Central memory CD8-positive, alpha-beta T cell (primary cell): ENCODE measurements at places on chromosomes 2 and 18.

- H3K4me1 ChIP-seq = no peaks in the 10 kb centered on the region
- no peaks in the 10 kb centered on the region for H3K27me3 ChIP-seq
- H3K36me3 ChIP-seq = no peaks in the 10 kb centered on the region
- no peak overlapping the region for H3K4me3 ChIP-seq
These were observed 407.1 kb downstream of the CDH19 start for GRCh38 chr18:66196805-66197204.

- H3K4me3 ChIP-seq = no peak overlapping the region
- no peak for DNase-seq
- peaks cover 6% of the 10 kb centered on the region for H3K4me1 ChIP-seq
- no peaks in the 10 kb centered on the region for H3K27me3 ChIP-seq
These were observed 114.5 kb upstream of the STPG4 start for GRCh38 chr2:47269316-47270232.

DNA sequence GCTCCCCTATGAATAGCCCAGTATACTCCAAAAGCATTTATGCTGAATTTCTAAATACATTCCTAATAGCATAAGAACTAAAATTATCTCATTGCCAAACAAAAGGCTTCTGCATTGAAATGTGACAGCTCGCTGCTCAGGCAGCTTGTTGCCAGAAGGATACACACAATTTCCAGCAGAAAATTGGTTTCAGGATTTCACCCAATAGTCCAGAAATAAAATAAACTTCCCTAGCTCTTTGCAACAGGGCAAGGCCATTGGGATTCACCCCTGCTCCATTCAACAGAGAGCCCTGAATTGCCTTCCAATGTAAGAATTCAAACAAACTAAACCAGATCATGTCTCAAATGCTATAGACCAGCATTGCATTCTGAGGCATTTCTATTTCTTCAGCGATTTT, 70.7 kb downstream of the RBM43 start:
- H3K27me3 ChIP-seq = peaks cover 6% of the 10 kb centered on the region
- no peak for DNase-seq
- no peaks in the 10 kb centered on the region for H3K4me1 ChIP-seq
- H3K27ac ChIP-seq = no peak overlapping the region

DNA sequence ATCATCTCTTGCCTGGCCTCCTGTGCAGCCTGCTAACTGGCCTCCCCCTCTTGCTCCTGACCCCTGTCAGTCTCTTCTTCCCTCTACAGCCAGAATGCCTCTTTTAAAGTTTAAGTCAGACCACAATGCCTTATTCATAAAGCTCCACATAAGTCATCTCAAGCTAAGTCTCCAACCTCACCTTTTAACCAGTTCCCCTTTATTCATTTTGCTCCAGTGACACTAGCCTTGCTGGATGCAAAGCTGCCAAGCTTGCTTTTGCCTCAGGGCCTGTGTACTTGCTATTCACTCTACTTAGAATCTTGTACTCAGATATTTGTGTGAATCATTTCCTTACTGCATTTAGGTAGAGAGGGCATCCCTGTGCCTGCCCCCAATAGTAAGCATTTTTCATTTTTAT, 180.9 kb downstream of the PDE1A start:
- no peaks in the 10 kb centered on the region for H3K4me1 ChIP-seq
- no peaks in the 10 kb centered on the region for H3K27me3 ChIP-seq
- no peak overlapping the region for H3K4me3 ChIP-seq
- no peak for DNase-seq
- no peak overlapping the region for H3K27ac ChIP-seq

GRCh38 chr2:48316753-48317750, 212.9 kb upstream of the STON1 start:
- H3K4me1 ChIP-seq = peaks cover 54% of the 10 kb centered on the region
- H3K27ac ChIP-seq = peak overlapping the region; percentile 97
- peaks cover 19% of the 10 kb centered on the region for H3K36me3 ChIP-seq
- DNase-seq = no peak

- H3K4me1 ChIP-seq = no peaks in the 10 kb centered on the region
- H3K4me3 ChIP-seq = no peak overlapping the region
- H3K36me3 ChIP-seq = peaks cover 3% of the 10 kb centered on the region
- DNase-seq = no peak
- no peaks in the 10 kb centered on the region for H3K27me3 ChIP-seq
These were observed 141.8 kb downstream of the CTIF start for GRCh38 chr18:48680339-48681250.

GRCh38 chr18:76392349-76392748, 102.7 kb downstream of the ZNF516 start:
- peaks cover 5% of the 10 kb centered on the region for H3K4me1 ChIP-seq
- DNase-seq = no peak
- H3K27ac ChIP-seq = peak overlapping the region; percentile 23
- H3K27me3 ChIP-seq = peaks cover 15% of the 10 kb centered on the region
- H3K36me3 ChIP-seq = no peaks in the 10 kb centered on the region
- H3K4me3 ChIP-seq = no peak overlapping the region

GRCh38 chr18:46917803-46918600, 600 bp downstream of the KATNAL2 start:
- H3K36me3 ChIP-seq = peaks cover 9% of the 10 kb centered on the region
- H3K27me3 ChIP-seq = no peaks in the 10 kb centered on the region

DNA sequence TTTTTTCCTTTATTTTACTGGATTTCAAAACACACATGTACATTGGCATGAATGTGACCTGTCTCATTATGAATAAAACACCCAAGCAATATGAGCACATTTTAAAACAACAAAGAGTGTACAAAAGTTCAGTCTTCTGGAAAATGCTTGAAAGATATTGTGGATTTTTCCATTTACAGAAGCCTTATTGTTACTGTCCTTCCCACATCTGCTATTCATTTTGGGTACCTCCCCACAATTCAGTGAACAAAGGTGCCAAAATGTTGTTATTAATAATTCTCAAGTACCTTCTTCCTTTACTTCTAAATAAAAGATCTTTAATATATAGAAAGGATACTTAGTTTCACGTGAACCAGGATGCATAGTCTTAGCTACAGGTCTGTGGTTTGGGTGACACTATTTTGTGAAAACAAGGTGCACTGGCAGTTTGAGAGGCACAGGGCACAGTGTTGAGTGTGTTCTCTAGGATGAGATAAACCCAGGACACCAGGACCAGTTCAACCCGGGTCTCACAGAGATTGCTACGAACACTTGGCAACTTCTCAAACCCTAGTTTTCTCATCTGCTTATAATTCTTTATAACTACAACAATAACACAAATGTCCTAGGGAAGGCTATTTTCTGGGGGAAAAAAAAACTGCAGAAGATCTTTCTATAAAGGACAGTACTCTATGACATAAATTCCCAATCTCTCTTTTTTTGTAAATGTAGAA, 84.5 kb upstream of the GALNT5 start:
- DNase-seq = no peak
- no peaks in the 10 kb centered on the region for H3K36me3 ChIP-seq
- H3K4me1 ChIP-seq = no peaks in the 10 kb centered on the region
- H3K27me3 ChIP-seq = no peaks in the 10 kb centered on the region
- no peak overlapping the region for H3K4me3 ChIP-seq
- H3K27ac ChIP-seq = no peak overlapping the region

DNA sequence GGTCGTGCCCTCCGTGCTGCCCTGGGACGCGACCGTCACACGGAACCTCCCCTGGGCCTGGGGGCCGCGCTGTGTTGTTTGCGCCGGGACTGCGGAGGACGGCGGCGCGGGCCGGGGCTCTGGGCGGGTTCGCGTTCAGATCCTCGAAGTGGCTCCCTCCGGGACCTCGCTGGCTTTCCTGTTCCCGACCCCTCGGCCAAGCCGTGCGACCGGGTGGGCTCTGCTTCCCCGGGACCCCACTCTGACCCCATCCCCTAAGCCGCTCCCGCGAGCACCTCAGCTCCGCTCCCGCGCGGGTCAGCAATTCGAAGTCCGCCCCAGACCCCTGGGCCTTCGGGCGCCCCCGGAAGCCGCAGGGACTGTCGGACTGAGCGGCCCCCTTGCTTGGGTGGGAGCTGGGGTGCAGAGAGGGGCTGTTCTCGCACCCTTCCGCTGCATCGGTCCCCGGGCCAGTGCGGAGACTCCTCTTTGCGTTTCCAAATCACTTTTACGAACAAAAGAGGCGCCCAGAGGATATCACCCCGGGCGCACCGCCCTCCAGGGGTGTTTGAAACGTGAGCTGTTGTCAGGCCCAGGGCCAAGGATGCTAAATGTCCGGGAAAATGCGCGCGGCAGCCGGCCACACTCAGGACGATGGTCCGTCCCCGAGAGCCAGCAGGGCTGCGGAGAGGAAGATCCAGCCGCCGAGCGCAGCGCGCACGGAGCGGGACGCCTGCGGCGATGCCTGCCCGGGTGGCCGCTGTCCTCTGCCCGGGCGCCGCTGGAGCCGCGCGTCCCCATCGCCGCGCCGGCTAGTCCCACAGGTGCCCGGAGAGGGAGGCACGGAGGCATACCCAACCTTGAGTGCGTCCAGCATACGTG, 73.5 kb downstream of the ZCCHC2 start:
- no peaks in the 10 kb centered on the region for H3K4me1 ChIP-seq
- H3K27me3 ChIP-seq = peaks cover 49% of the 10 kb centered on the region
- no peak overlapping the region for H3K27ac ChIP-seq
- H3K4me3 ChIP-seq = no peak overlapping the region

- H3K4me3 ChIP-seq = peak overlapping the region; percentile 68
- H3K27ac ChIP-seq = peak overlapping the region; percentile 98
- no peaks in the 10 kb centered on the region for H3K27me3 ChIP-seq
- no peak for DNase-seq
- H3K36me3 ChIP-seq = peaks cover 22% of the 10 kb centered on the region
These were observed 8.3 kb downstream of the GYPC start for GRCh38 chr2:126664234-126664633.
